ENCODE measurements at places on chromosomes 11 and 22.
A peak's percentile ranks its signal among the peaks of the same experiment; 100 is the strongest.

DNA sequence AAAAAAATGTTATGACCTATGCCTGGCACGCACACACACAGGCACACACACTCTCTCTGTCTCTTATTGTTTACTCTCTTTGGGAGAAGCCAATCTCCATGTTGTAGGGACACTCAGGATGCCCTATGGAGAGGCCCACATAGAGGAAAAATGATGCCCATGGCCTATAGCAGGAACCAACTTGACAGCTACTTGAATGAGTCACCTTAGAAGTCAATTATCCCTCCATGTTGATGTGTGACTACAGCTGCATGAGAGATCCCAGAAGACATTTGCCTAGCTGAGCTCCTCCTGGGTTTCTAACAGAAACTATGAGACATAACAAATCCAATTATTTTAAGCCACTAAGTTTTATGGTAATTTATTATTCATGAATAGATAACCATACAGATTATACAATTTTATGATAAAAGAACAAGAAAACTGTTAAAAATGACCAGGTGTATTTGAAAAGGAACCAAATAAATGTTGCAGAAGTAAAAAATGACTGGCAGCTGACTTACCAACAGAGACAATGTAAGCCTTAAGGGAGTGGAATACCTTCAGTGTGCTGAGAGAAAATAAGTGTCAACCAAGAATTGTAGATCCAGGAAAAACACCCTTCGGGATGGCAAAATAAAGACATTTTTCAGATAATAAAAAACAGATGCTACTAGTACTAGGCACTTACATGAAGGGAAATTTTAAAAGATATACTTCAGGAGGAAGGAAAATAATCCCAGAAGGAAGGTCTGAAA, 403.7 kb upstream of the SYN3 start:
- no peak for DNase-seq

DNA sequence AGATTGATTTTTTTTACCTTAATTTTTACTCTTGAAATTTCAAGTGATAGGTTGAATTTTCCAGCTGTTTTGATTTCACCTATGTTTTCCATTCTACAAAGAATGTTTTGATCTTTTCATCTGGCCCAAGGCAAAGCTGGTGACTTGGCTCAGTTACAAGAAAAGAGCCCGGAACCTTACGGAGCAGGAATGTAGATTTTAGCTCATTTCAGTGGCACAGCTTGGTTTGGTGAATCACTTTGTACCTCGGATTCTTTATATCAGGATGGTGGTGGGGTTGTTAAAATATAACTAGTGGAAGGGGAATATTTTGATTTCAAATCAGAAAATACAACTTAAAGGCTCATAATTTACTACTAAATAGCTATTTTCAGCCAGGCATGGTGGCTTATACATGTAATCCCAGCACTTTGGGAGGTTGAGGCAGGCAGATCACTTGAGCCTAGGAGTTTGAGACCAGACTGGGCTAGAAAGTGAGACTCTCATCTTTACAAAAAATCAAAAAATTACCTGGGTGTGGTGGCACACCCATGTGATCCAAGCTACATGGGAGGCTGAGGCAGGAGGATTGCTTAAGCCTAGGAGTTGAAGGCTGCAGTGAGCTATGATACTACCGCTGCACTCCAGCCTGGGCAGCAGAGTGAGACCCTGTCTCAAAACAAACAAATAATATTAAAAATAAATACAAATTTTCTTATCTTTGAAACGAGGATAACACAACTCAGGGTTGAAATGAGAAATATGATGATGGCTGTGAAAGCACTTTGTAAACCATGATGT, 9.4 kb upstream of the GRIK4 start:
- DNase-seq, result no peak

GRCh38 chr11:32386770-32387377, 48.5 kb downstream of the WT1 start:
- no peak for DNase-seq

GRCh38 chr11:20443596-20443995, 56.1 kb downstream of the PRMT3 start:
- peak; percentile 22 for DNase-seq

- DNase-seq, result peak; percentile 93
These were observed 1850.2 kb upstream of the RAG2 start for GRCh38 chr11:38448284-38448683.

DNA sequence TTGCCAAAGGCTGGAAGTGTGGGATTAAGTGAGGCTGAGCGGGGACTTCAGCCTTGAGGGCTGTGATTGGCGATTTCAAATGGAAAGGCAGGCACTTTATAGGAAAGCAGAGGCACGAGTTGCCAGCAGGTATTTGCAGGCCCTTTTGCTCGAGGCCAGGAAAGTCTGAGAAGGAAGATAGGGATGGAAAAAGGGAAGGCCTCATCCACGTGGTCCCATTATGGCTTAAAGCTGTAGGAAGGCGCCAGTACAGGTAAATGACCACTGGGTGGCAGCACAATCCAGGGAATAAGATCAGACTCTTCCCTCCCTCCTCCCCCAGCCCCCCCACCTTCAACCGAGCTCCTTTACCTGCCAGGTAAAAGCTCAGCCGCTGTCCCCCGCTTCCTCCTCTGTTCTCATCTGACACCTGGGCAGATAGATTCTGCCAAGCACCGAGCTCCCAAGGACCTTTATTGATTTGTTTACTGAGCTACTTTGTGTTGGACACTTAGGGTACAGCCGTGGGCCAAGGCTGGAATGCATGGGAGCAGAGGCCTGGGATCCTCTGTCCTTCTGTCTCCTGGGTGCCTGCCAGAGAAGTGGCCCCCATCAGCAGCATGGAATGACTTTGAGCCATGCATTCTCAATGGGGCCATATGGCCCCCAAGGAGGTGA, 7.5 kb downstream of the P2RX3 start:
- peak; percentile 36 for DNase-seq

- no peak for DNase-seq
These were observed 317.0 kb downstream of the CTTN start for GRCh38 chr11:70715166-70715951.

DNA sequence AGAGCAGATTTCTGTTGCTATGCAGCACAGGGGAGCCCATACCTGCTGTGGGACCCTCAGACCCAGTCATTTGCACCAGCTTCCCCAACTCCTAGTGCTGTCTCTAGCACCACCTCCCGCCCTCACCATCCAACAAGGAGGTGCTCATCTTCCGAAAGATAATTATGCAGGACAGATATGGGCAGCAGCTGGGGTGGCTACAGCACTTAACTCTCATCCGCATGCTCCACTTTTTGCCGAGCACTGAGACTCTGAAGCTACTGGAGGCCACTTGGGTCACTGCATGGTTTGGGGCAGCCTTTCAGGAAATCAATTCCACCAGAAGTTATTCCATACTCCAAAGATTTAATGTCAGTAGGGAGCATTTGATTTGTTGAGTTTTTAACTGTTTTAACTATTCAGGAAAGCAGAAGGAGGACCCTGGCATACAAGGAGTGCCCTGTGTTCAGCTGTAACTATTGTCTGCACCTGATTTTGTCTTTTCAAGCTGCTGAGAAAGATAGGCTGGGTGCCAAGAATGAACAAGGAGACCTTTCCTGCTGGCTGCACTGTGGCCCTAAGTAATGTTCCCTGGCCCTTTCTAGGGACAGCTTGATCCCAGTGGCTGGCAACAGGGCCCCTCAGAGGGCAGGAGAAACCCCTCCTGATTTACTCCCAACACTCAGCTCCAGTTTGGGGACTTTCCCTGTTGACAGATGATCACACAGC, 67.3 kb upstream of the CSNK2A3 start:
- no peak for DNase-seq

GRCh38 chr11:125228993-125229392, 64.4 kb downstream of the PKNOX2 start:
- no peak for DNase-seq

DNA sequence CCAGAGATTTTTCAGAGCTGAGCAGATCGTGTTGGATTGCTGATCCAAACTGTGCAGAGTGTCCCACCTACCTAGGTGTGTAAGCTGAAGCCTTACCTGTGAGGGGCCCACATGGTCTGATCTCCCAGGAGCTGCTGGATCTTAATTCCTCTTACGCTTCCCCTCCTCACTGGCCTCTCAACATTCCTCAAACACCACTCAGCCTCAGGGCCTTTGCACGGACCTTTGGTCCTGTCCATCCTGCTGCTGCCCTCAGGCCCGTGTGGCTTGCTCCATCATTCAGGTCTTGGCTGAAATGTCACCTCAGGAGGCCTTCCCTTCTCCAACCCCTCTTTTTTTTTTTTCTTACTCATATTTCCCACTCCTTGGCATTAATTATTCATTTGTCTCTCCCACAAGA, 21.1 kb upstream of the RAB1B start:
- no peak for DNase-seq

- DNase-seq, result no peak
These were observed 1000.9 kb downstream of the DLG2 start for GRCh38 chr11:84626256-84626655.

- DNase-seq, result no peak
These were observed 21.2 kb downstream of the TTC28 start for GRCh38 chr22:28658448-28658847.

DNA sequence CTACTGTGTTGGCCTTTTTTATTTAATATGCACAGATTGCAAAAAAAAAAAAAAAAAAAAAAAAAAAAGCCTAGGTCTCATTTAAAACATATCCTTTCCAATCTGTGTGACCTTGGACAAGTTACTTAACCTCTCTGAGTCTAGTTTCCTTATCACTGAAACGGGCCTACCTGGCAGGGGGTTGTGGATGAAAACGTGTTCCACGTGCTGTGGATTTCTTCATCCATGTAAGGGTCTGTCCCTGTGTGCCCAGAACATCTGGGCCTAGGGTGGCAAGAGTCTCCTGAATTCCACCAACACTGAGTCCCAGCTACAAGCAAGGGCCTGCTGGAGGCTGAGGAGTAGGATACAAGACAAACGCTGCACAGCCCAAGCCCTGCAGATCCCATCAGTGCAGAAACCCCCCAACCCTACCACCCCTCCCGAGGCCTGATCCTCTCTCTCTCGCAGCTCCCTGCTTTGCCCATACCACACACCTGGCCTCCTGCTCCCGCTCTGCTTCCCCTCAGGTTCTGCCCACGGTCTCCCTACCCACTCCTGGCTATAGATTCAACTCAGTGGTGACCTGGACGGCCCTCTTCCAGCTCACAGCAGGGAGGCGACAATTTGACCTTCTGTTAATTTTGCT, 4.7 kb upstream of the GNAZ start:
- no peak for DNase-seq

All from NCI-H446 treated with DMSO at 0.1 percent for 48 hours (cell line).